Astrocyte of the spinal cord (primary cell): ENCODE measurements at places on chromosomes 3 and 15.

DNA sequence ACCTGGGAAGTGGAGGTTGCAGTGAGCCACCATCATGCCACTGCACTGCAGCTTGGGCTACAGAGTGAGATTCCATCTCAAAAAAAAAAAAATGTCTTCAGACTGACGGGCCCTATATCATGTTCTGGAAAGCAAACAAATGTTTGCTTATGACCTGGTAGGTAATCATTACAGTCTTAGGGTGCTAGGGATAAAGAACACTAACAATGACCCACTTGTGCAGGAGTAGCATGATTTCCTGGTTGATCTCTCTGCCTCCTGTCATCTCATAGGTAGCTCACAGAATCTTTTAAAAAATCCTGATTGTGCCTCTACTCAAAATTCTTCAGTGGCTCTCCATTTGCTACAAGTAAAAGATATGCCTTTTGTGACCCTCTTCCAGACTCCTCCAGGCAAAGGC is 74.5 kb upstream of the TSPAN3 start:
- no peak for DNase-seq

DNA sequence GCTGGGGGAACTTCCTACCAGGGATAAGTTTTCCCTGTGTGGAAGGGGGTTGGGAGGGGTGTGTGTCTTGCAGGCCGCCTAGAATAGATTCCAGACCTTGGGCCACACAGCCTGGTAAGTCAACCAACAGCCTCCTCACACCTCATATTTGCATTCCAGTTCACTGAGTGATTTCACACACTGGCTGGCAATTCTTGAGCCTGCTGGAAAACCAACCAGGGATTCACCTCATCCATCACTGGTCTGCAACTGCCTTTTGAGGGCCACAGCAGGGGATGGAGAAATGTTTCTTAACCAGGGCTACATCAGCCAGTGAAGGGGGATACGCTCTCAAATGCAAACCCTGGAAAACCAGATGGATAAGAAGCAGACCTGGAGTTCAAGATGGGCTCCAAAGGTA is 2.0 kb downstream of the FSTL1 start:
- peak; percentile 79 for DNase-seq

- DNase-seq, result no peak
These were observed 68.6 kb downstream of the ST6GAL1 start for GRCh38 chr3:186998937-186999368.

- DNase-seq, result no peak
These were observed 197.3 kb upstream of the GADL1 start for GRCh38 chr3:31091748-31092147.

GRCh38 chr15:74337146-74337545 is 30.3 kb downstream of the CYP11A1 start:
- no peak for DNase-seq

DNA sequence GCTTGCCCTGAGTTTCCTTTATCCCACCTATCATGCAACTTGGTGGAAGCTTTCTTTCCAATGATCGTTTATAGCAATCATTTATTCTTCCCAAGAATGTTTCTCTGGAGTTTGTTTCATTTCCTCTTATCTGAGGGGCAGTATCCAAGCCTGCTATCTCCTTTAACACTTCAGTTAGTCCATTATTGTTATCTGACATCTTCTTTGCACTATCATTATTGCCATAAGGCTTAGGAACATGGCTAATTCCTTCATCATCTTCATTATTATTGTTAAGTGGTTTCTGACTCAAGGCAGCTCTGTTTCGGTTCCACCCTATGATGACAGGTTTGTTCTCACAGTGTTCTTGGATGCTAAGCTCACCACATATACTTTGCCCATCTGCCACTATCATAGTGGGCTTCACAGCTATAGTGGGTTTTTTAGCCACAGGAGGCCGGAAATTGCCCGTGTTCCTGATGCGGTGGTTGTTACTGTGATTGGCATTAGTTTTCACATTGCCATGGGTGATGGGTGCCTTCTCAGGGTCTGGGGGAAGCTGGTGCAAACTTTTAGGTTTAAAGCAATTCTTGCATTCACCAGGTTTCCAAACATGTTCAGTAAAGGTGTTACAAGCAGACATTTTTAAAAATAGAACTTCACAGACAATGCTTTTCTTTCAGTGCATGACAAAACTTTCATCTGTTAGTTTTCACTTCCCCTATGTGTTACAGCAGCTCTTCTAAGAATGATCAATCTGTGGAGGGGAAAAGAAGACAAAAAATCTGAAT is 110.6 kb upstream of the TSPAN3 start:
- DNase-seq, result no peak

DNA sequence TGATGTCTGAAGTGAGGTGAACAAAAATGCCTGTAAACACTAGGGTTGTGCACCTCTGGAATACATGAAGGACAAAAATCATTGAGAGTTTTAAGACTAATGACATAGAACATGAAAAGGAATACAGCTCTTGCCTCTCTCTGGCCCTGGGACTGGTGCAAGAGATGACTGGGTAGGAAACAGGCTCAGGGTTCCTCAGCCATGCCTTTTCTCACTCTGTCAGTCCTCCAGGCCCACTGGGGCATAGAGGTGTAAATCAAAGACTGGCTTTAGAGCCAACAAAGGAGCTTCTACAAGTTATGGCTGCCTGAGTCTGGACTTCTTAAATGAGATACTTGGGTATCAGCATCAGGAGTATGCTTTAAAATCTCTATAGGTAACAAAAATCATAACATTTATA is 554.7 kb upstream of the KCNMB2 start:
- DNase-seq, result no peak

- no peak for DNase-seq
These were observed 592 bp upstream of the ZNF445 start for GRCh38 chr3:44478055-44478468.

- DNase-seq, result no peak
These were observed 18.7 kb downstream of the KLHL18 start for GRCh38 chr3:47301456-47301855.

DNA sequence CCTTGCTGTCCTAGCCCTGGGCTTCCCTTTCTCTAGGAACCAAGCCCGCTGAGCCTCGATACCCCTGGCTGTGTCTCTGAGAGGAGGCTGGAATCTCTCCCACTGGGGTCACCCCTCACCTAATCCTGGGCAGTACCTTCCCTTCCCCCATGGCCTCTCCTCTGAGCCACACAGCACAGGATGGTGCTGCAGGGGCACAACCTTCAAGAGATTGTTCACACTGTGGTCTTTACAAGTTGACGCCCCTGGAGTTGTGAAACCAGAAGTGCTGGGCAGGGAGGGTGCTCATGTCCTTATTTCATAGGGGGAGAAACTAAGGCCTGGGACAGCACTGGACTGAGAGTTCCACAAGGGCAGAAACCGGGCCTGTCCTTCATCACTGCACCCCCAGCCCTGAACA is 70.9 kb upstream of the TMEM115 start:
- no peak for DNase-seq

DNA sequence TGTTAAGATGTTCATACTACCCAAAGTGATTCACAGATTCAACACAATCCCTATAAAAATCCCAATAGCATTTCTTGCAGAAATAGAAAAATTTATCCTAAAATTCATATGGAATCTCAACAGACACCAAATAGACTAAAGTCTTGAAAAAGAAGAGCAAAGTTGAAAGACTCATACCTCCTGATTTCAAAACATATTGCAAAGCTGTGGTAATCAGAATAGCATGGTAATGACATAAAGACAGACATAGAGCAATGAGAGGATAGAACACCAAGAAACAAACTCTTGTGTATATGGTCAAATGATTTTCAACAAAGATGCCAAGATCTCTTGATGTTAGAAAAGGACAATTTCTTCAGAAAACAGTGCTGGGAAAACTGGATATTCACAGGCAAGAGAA is 8.3 kb downstream of the GLB1 start:
- DNase-seq, result no peak

GRCh38 chr15:26038693-26039092 is 175.6 kb upstream of the ATP10A start:
- DNase-seq, result no peak

DNA sequence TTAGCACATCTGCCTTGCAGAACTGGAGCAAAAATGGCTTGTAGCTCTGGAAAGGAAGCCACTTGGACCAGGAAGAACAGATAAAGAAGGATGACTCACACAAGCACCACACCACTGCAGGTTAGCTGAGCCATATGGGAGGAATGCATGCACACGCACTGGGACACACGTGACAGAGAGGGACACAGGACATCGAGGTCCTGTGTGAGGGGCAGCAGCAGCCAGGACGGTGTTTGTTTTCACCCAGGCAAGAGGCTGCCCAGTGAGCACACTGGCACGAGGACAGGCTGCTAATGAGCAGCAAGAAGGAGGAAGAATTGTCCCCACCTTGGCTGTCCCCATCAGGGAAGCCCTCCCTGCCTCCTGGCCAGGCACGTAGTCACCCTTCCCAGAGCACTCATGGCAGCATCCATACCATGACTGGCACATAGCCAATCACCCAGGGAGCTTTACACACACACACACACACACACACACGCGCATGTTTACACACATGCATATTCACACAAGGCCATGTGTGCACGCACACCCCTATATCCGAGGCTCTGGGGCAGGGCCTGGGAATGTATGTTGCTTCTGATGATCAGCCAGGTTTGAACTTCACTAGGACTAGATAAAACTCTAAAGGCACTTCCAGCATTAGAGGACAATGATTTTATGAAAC is 24.0 kb upstream of the SPTBN5 start:
- peak; percentile 65 for DNase-seq

- no peak for DNase-seq
These were observed 47.1 kb upstream of the CADPS start for GRCh38 chr3:62922326-62922725.

- no peak for DNase-seq
These were observed at the start of gene KLHL6 for GRCh38 chr3:183555541-183556081. Gene KLHL6 (minus strand): TSS chr3:183555706. CDS start chr3:183555653, 53 bp downstream.

DNA sequence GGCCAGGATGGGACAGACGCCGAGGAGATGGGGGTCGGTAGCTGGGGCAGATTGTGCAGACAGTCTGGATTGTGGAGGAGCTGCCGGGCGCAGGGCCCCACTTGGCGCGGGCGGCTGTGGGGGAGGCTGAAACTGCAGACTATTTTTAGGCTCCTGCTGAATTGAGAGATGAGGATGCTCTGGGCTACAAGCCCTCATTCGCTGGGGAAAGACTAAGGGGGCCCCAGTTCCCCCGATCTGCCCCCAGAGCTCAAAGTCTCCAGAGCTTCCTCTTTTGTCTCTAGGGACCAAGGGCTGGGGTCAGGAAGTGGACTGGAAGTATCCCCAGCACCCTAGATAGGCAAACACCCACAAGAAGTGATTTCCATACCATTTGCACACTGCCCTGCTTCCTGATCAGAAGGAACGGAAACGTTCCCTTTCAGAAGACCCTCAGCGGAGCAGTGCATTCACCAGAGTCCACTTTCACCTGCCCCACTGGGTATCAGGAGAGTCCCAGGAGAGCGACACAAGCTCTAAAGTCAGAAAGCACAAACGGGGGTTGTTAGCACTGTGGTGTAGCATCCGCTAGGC is 29.7 kb downstream of the SEMA7A start:
- DNase-seq, result no peak

DNA sequence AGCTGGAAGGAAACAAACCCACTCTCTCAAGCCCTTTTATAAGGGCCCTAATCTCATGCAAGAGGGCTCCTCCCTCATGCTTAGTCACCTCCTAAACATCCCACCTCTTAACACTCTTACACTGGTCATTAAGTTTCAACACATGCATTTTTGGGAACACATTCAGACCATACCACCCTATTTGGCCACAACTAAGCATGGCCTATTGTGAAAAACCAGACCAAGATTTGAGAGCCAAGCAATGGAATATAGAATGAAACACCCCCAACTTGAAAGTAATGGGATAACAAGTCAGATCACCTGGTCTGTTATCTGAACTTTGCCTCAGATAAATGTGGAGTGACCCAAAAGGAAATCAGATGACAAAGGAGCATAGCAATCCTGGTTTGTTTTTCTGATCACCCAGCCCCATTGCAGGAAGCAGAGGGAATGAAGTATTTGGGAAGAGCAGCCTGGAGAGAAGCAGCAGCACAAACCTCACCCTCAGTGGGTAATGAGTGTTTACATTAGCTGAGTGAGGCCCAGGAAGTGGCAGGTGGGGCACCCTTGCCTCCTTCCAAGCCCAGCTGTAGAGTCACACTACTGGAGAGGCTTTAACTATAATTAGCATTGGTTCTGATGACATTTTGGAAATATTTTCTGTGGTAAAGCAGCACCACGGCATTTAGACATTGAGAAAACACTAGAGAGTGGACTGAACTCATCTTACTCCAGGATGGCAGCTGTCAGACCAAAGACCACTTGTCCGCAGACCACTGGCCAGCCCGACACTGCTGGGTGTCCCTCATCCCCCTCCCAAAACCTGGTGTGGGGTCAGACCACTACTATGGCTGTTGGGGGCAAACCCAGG is 48.8 kb upstream of the PRTG start:
- DNase-seq, result peak; percentile 66

DNA sequence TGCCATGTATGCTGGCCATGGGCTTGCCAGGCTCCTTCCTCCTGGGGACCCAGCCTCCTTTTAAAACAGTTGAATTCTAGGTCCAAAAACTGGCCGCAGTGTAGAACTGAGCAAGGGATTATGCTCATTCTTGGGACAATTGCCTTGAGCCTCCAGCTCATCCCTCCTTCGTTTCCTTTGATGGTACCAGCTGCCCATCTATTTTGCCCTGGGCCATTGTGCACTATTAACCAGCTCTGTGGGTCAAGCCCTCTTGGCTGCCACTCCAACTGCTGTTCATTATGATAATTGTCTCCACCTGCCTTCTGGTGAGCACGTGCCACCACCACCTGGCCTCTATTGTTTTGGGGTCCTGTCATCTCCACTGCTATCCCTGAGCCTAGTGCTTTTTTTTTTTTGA is 75.8 kb upstream of the SYN2 start:
- DNase-seq, result no peak

GRCh38 chr3:102505542-102505941 is 70.7 kb downstream of the ZPLD1 start:
- no peak for DNase-seq

GRCh38 chr3:103349760-103350159 is 914.9 kb downstream of the ZPLD1 start:
- no peak for DNase-seq

DNA sequence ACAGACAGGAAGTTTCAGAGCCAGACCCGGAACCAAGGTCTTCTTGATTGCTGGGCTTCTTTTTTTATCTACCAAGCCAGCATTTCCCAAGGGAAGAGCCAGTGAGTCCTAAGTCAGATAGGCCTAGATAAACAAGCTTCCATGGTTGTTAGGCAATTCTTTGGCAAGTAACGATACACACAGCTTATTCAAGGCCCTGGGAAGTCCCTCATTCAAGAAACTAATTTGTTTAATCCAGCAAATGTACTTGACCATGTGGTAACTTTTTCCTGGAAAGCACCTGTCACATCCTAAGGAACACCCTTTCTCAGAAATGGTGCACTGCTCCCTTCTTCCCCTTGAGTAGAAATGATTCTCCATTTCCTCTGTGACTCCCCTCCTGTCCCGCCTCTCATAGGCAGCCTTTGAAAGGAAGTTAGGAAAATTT is 209.9 kb downstream of the ITPR1 start:
- no peak for DNase-seq

- DNase-seq, result peak; percentile 36
These were observed 193.1 kb downstream of the EPHA3 start for GRCh38 chr3:89300526-89300925.
